ENCODE measurements at places on chromosomes 5 and 9. TPM values are rescaled to one million over a fixed set of nuclear protein-coding genes. Genes with fewer than 3 reads are reported as not detected.
A peak's percentile ranks its signal among the peaks of the same experiment; 100 is the strongest.

DNA sequence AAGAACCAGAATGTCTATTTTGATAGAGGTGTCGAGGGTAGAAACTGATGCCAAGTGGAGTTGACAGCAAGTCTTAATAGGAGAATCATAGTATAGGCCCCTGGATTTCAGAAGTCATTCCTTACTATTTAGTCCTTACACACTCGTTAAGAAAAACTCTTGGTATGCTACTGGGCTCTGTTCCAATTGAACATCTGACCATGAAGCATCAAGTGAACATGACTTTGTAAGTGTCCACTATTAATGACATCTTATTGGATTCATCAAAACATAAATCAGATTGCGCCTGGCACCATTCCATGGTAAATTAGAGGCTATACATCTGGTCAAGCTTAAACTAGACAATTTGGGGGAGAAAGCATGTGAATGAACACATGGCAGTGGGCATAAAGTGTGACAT, 1056.5 kb upstream of the EDIL3 start:
- H3K27me3 ChIP-seq = no peaks in the 10 kb centered on the region
- H3K4me3 ChIP-seq = no peak overlapping the region
- DNase-seq = no peak

GRCh38 chr5:158770506-158770905, 329.2 kb downstream of the EBF1 start:
- peaks cover 3% of the 10 kb centered on the region for H3K4me1 ChIP-seq
- peaks cover 3% of the 10 kb centered on the region for H3K27me3 ChIP-seq
- DNase-seq = no peak
- no peaks in the 10 kb centered on the region for H3K36me3 ChIP-seq
- H3K27ac ChIP-seq = no peak overlapping the region

GRCh38 chr9:28134446-28134976, 561.2 kb upstream of the C9orf72 start:
- H3K27me3 ChIP-seq = no peaks in the 10 kb centered on the region
- DNase-seq = no peak
- no peaks in the 10 kb centered on the region for H3K4me1 ChIP-seq
- no peaks in the 10 kb centered on the region for H3K36me3 ChIP-seq
- H3K4me3 ChIP-seq = no peak overlapping the region

DNA sequence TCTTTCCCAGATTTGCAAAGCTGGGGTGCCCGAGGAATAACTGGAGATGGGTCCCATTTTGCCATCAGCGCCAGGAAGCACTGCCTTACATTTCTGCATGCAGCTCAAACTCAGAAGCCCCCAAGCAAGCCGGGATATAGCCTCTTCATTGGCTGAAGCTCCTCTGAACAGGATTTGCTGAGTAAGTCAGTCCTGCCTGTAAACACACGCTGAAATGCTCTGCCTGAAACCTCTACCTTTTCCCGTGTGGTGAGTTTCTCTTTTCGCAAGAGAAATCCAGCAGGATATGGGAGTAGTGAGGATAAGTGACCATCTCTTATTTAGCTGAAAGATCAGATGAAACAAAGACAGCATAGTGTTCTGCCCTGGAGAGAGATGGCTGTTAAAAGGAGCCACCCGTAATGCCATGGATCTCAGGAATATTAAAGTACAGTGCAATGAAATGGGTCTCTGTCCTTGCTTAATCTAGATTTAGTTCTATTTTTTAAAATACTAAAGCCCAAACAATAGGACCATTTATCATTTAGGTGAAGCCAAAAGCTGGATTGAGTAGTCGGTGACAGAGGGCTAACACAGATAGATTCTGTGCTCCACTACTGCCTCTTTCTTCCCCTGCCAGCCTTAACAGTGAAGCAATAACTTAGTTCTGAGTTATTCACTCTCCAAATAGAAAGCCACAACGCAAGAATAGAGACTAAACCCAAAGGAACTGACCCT, 177.5 kb upstream of the PPP2R2B start:
- no peak overlapping the region for H3K27ac ChIP-seq
- H3K27me3 ChIP-seq = peaks cover 13% of the 10 kb centered on the region
- no peaks in the 10 kb centered on the region for H3K4me1 ChIP-seq
- no peak overlapping the region for H3K4me3 ChIP-seq
- no peak for DNase-seq

CCL21 gene
- total RNA-seq = not detected

CNOT8 gene
- total RNA-seq = 112 TPM

NUTM2G gene
- not detected for total RNA-seq

- H3K4me1 ChIP-seq = no peaks in the 10 kb centered on the region
- peaks cover under 1% of the 10 kb centered on the region for H3K36me3 ChIP-seq
- no peak overlapping the region for H3K4me3 ChIP-seq
- H3K27ac ChIP-seq = no peak overlapping the region
- no peak for DNase-seq
Observed at GRCh38 chr9:120310035-120310434, 269.9 kb downstream of the CDK5RAP2 start.

SOX30 gene
- total RNA-seq = 0.14 TPM

CNTFR gene
- not detected for total RNA-seq

LECT2 gene
- not detected for total RNA-seq

DNA sequence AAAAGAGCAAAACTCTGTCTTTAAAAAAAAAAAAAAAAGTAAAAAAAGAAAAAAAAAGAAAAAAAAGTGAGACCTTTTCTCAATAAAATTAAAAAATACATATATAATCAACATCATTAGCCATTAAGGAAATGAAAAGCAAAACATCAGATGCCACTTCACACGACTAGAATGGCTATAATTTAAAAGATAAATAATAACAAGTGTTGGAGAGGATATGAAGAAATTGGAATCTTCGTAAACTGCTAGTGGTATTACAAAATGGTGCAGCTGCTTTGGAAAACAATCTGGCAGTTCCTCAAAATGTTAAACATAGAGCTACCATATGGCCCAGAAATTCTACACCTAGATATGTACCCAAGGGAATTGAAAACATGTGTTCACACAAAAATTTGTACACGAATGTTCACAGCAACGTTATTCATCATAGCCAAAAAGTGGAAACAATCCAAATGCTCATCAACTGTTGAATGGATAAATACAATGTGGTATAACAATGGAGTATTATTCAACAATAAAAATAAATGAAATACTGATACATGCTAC, 45.3 kb upstream of the SIL1 start:
- peaks cover 3% of the 10 kb centered on the region for H3K4me1 ChIP-seq
- peaks cover 6% of the 10 kb centered on the region for H3K27me3 ChIP-seq
- DNase-seq = no peak
- no peak overlapping the region for H3K4me3 ChIP-seq

DNA sequence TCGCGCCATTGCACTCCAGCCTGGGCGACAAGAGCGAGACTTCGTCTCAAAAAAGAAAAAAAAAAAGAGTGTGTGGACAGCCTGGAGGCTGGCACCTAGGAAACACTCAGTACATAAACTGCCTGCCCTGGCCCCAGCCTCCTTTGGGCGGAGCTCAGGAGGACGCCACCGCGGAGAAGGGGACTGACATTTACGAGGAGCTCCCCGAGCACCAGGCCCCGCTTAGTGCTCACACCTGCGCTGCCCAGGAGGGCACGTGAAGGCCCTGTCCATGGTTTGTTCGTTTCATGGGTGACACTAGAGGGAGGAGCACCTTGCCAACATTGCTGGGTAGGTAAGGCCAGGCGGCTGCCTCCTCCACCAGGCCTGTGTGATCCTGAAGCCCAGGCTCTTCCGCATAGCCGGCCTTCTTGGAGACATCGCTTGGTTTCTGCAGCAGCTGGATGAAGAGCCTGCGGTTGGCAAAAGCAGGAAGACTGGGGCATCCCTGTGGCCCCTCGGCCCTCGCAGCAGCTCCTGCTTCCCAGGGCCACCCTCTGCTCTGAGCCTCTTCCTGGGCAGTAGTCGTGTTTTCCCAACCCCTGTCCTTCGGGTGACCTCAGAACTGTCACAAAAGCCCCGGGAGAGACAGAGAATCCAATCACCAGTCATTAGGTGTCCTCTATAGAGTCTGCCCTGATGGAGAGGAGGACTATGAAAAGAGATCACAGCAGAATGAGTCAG, 26.2 kb upstream of the LAMC3 start:
- peaks cover 8% of the 10 kb centered on the region for H3K27me3 ChIP-seq
- H3K27ac ChIP-seq = no peak overlapping the region
- no peaks in the 10 kb centered on the region for H3K36me3 ChIP-seq
- no peak for DNase-seq

KCNV2 gene
- total RNA-seq = not detected

GRCh38 chr9:73056245-73056644, 95.4 kb upstream of the ANXA1 start:
- no peak overlapping the region for H3K4me3 ChIP-seq
- H3K4me1 ChIP-seq = no peaks in the 10 kb centered on the region
- peaks cover 10% of the 10 kb centered on the region for H3K27me3 ChIP-seq
- no peak for DNase-seq
- no peaks in the 10 kb centered on the region for H3K36me3 ChIP-seq
- H3K27ac ChIP-seq = no peak overlapping the region

ENTPD8 gene
- total RNA-seq = not detected

NME5 gene
- not detected for total RNA-seq

CDKN2A gene
- 0.94 TPM for total RNA-seq

- no peaks in the 10 kb centered on the region for H3K36me3 ChIP-seq
- H3K27me3 ChIP-seq = peaks cover 21% of the 10 kb centered on the region
- H3K4me1 ChIP-seq = no peaks in the 10 kb centered on the region
- H3K4me3 ChIP-seq = no peak overlapping the region
- no peak for DNase-seq
Observed at GRCh38 chr5:154095904-154096303, 57.1 kb downstream of the MFAP3 start.

DNA sequence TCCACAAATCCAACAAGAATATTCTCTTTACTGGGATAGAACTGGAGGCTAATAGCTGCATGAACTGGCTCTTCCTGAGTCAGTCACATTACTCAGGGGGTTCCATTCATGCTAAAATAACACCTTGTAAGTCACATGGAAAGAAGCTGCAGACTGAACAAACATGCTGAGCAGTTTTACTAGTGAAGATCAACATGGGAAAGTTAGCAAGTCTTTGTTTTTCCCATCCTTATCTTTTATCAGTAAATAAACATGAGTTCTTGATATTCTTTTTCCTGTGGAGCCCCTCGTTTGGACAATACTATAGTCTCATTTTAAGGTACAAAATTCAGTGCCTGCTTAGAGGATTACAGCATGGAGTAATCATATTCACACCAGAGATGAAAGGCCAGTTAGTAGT, 43.7 kb upstream of the TEK start:
- H3K27me3 ChIP-seq = no peaks in the 10 kb centered on the region
- no peak overlapping the region for H3K4me3 ChIP-seq
- no peak for DNase-seq
- H3K36me3 ChIP-seq = peaks cover 21% of the 10 kb centered on the region

DNA sequence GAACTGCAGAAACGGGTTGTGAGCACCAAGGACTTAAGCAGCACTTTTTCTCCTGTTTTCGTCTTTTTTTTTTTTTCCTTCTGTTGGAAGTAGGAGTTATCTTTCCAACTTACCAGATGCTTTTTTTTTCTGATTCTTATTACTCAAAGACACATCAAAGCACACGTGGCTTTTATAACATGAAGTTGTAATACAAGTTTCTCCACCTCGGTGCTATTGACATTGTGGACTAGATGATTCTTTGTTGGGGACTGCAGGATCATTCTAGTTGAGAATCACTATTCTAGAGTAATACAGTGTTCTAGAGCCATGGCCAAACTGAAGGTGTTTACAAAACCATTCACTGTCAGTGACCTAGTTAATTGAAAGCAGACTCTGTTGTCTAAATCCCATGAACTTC, 51.5 kb downstream of the MYO10 start:
- H3K4me1 ChIP-seq = no peaks in the 10 kb centered on the region
- H3K27me3 ChIP-seq = peaks cover 5% of the 10 kb centered on the region
- DNase-seq = no peak
- H3K36me3 ChIP-seq = no peaks in the 10 kb centered on the region

- H3K4me3 ChIP-seq = no peak overlapping the region
- no peak overlapping the region for H3K27ac ChIP-seq
- H3K27me3 ChIP-seq = no peaks in the 10 kb centered on the region
- peaks cover 55% of the 10 kb centered on the region for H3K4me1 ChIP-seq
- H3K36me3 ChIP-seq = peaks cover 10% of the 10 kb centered on the region
Observed at GRCh38 chr5:142984525-142984924, 214.3 kb downstream of the ARHGAP26 start.

OLFM1 gene
- total RNA-seq = not detected

GZMA gene
- 7.3 TPM for total RNA-seq

PRUNE2 gene
- not detected for total RNA-seq

WDR38 gene
- not detected for total RNA-seq

GRCh38 chr5:137218896-137219295, 280.2 kb downstream of the SPOCK1 start:
- H3K4me3 ChIP-seq = no peak overlapping the region
- H3K27ac ChIP-seq = no peak overlapping the region
- no peaks in the 10 kb centered on the region for H3K36me3 ChIP-seq
- no peaks in the 10 kb centered on the region for H3K4me1 ChIP-seq
- H3K27me3 ChIP-seq = peaks cover 1% of the 10 kb centered on the region
- DNase-seq = no peak

AGXT2 gene
- not detected for total RNA-seq

ADAMTS2 gene
- not detected for total RNA-seq

DNA sequence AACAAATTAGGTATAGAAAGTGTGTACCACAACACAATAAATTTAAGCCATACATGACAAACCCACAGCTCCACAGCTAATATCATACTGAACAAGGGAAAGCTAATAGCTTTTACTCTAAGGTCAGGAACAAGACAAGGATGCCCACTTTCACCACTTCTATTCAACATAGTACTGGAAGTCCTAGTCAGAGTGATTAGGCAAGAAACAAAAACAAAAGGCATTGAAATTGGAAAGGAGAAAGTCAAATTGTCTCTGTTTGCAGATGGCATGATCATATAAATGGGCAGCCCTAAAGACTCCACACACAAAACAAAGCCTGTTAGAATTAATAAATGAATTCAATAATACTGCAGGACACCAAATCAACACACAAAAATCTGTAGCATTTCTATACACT, 548.8 kb downstream of the CTNND2 start:
- H3K36me3 ChIP-seq = no peaks in the 10 kb centered on the region
- no peak overlapping the region for H3K27ac ChIP-seq
- no peak overlapping the region for H3K4me3 ChIP-seq
- no peaks in the 10 kb centered on the region for H3K27me3 ChIP-seq

- DNase-seq = peak; percentile 84
- H3K36me3 ChIP-seq = no peaks in the 10 kb centered on the region
- no peaks in the 10 kb centered on the region for H3K27me3 ChIP-seq
- peak within 1 kb of the TSS; percentile 99 for H3K4me3 ChIP-seq
Observed at GRCh38 chr5:134524826-134525682, at the start of gene JADE2. JADE2 (plus strand) TSS chr5:134525670; CDS start chr5:134535858, 10,188 bp downstream.

- peaks cover 30% of the 10 kb centered on the region for H3K27me3 ChIP-seq
- DNase-seq = peak; percentile 46
- no peaks in the 10 kb centered on the region for H3K36me3 ChIP-seq
- peak overlapping the region; percentile 83 for H3K4me3 ChIP-seq
Observed at GRCh38 chr5:14143841-14144585, 871 bp downstream of the TRIO start.

DNA sequence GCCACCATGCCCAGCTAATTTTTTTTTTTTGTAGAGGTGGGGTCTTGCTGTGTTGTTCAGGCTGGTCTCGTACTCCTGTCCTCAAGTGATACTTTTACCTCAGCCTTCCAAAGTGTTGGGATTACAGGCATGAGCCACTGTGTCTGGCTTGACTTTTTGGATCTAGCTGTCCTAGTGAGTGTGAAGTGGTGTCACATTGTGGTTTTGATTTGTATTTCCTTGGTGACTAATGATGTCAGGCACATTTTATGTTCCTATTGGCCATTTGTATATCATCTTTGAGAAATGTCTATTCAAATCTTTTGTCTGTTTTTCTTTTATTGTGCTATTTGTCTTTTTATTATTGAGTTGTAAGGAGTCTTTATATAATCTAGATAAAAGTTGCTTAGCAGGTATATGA, 53.5 kb upstream of the MCCC2 start:
- DNase-seq = no peak
- no peak overlapping the region for H3K4me3 ChIP-seq
- H3K36me3 ChIP-seq = peaks cover 28% of the 10 kb centered on the region
- H3K4me1 ChIP-seq = no peaks in the 10 kb centered on the region
- no peaks in the 10 kb centered on the region for H3K27me3 ChIP-seq

All from naive thymus-derived CD8-positive, alpha-beta T cell (primary cell).